Liver (tissue), 10 donors: ENCODE measurements at places on chromosomes 3 and 15.

- DNase-seq = no peak
Observed at GRCh38 chr15:66564136-66565041, 1.4 kb downstream of the LCTL start.

DNA sequence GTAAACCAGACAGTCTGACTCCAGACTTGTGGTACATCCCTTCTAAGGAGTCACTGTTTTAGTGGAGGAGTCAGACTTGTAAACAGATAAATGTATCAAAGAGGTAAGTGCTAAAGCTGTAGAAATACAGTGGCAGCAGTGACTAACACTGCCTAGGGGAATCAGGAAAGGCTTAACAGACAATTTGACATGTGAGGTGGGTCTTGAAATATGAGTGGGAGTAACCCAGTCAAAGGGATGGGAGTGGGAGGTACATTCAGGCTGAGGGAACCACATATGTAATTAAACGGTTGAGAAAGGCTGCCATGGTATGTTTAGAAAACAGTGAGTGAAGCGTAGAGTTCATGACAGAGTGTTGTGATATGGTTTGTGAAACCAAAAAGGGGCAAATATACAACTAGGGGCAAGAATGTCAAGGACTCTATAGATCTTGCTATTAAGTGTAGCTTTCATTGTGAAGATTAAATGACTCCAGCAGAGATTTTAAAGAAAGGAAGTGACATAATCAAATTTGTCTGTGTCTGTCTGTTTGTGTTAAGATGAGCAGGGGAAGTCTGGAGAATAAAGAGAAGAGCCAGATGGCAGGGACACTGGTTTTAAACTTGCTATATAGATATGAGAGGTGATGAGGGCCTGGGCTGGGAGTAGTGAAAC, 11.2 kb upstream of the ALCAM start:
- DNase-seq = no peak

DNA sequence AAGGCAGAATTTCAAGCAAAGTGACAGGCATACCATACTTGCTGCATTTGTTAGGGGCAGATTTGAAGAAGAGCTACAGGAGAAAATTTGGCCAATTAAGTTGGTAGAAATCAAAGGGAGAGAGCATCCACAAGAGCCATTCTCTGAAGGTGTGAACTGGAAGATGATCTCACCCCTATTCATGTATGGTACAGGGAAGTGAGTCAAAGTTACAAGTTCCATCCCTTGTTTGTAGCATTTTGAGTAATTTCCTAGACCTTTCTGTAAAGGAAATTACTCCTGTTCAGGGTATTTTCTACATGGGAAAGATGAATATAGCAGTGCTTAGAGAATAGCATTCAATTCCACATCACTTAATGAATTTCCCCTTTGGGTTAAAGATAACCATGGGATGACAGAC, 28.4 kb downstream of the TTC14 start:
- no peak for DNase-seq

DNA sequence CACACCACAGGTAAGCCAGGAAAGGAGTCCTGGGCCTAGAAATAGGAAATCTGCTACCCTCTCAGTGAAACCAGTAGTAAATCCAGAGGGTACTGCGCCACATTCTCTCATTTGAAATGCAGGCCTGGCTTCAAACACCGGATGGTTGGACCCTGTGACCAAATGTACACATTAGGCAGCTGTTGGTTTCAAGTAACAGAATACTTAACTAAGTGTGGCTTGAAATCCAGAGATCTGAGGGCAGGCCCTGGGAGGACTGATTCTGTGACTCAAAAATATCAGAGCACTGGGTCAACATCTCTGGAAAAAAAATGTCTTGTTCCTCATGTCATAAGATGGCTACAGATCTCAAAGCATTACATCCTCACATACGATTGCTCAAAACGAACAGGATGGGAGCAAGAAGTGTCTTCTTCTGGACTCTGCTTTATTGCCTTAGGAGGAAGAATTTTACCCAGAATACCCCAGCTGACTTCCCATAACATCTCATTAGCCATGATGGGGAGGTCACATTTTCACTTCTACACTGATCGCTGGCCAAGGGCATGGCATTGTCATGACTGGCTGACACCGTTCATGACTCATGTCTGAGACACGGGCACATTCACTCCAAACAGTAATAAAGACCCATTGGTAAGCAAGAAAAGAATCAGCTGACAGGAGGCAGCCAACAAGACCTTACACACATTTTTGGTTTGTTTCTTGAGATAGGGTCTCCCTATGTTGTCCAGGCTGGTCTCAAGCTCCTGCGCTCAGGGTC, 166.0 kb downstream of the ARRDC4 start:
- DNase-seq = no peak

GRCh38 chr3:188656196-188656982, 502.4 kb downstream of the LPP start:
- DNase-seq = no peak

DNA sequence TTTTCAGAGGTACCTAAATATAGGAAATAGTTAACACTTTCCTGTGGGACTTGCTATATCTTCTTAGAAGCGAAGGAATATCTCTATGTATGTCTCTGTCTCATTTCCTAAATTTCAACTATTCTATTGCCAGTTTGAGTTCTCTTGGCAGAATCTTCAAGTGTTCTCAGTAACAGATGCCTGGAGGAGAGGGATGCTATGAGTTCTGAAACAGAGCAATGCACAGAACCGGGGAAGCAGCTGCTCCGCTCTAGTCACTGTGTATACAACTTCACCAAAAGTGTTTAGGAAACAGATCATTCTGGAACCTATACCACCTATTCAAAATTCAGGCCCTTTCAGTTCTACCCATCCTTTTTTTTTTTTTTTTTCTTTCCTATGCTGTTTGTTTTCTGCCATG, 144.6 kb downstream of the RORA start:
- DNase-seq = no peak

GRCh38 chr3:22565393-22565792, 637.7 kb upstream of the UBE2E2 start:
- no peak for DNase-seq

DNA sequence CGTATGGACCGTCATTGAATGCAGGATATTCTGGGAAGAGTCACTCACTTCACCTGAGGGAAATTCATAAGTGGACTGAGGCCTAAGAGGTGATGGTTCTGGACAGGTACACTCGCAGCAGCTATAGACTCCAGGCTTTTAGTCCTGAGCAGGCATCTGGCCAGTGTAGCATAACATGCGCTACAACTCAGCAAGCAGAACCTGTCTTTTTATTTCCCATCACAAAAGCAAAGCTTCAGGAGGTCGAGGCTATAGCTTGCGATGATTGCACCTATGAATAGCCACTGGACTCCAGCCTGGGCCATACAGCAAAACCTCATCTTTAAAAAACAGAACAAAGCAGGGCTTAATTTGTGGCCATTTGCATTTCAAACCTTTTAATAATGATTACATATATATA, 185.8 kb downstream of the KCNH8 start:
- DNase-seq = no peak

- DNase-seq = no peak
Observed at GRCh38 chr3:99549957-99550603, 88.3 kb upstream of the COL8A1 start.

GRCh38 chr3:69868841-69869420, 129.7 kb downstream of the MITF start:
- no peak for DNase-seq

GRCh38 chr3:191470545-191470944, 9.6 kb downstream of the PYDC2 start:
- DNase-seq = no peak

- no peak for DNase-seq
Observed at GRCh38 chr15:89441295-89441812, 55.0 kb downstream of the RHCG start.

DNA sequence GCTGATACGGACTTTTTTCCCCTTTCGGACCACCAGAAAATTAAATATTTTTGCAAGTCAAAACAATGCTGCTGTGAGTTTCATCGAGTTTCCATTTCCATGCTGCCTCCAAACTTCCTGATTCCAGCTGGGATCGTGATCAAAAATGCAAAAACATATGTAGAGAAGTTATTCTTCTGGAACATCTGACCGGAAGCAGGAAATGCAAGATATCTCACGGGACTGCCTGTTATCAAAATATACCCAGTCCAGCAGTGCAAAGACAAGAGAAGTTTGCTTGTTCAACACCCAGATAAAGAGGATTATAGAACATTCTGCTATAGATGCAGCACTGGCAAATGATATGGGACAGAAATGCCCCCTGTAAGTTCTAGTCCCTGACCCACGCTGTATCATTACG, 726.7 kb upstream of the NR2F2 start:
- DNase-seq = no peak

DNA sequence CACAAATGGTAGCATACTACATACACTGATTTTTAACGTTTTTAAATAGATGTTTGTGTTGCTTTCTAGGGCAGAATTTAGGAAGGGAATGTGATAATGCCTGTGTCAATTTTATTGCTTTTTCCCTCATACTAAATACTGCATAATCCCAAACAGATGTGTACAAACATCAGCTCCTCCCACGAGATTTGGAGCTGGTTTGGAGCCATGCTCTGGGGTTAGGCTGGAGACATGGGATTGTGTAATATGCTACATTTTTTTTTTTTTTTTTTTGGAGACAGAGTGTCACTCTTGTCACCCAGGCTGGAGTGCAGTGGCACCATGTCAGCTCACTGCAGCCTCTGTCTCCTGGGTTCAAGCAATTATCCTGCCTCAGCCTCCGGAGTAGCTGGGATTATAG, 80.1 kb downstream of the EBLN2 start:
- DNase-seq = no peak

- DNase-seq = no peak
Observed at GRCh38 chr3:169657351-169658124, 6.0 kb downstream of the MECOM start.

DNA sequence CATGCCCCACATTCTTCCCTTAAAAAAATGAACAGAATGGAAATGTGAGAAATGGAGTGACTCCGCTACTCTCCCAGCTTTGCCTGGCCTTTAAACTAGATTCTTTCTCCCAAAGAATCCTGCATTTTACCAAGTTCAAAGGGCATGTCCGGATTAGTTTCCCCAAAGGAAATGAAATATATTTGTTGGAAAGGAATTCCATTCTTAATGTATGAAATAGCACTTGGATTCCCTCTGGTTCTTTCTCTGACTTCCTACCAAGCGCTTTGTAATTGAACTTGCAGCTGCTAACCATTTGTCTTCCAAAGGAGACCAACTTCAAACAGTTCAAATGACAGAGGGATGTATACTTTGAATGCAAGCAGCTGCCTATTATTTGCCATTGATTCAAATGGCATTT, 18.9 kb downstream of the MAP2K1 start:
- no peak for DNase-seq

- no peak for DNase-seq
Observed at GRCh38 chr3:110788794-110789193, 282.8 kb upstream of the NECTIN3 start.

DNA sequence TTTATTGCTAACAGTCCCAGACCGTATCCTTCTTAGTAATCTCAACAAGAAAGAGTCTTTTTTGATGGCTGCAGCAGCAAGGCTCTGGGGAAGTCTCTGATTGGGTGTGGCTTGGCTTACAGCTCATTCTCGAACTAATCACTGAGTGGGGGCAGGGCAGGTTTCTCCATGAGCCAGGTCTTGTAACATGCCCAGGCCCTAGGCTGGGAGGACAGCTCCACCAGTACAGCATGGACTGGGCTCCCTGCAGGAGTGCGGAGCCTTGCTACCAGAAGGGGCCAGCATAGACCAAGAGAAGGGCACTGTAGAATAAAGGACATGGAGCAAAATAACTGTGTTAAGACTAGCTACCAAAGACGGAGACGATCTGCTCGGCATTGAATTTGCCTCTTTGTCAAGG, 7.2 kb downstream of the CD276 start:
- DNase-seq = no peak

- DNase-seq = no peak
Observed at GRCh38 chr3:182503401-182503800, 289.9 kb upstream of the ATP11B start.

DNA sequence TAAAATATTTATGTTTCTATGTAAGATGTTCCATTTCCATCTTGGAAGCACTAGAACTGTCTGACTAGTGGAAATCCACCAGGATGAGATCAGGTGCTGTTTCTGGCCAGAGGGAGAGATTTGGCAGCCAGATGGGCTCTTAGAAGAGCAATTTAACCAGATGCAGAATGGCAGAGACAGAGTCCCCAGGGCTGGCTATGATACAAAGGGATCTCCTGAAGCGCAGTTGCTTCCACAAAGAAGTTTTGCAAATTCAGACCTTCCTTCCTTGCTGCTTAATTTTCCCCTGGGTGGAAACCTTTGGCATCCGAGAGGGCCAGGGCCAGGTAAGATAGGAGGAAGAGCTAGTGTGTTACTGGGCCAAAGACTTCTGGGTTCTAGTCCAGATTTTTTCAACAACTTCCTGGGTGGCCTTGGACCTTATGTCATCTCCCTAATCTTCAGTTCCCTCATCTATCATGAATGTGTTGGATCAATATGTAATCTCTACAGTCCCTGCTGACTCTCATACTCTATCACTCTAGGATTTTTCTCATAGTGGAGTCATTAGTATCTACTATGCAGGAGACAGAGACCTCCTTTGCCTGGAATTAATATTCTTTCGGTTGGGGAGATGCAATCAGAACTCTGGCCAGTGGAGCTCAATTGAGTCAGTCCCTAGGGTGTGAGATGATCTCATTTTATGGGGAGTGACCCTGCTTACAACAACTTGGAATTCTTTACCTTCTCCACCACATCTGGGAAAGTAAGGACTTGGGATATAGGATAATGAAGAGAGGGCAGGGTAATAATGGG, 41.1 kb upstream of the NDUFB4 start:
- no peak for DNase-seq

DNA sequence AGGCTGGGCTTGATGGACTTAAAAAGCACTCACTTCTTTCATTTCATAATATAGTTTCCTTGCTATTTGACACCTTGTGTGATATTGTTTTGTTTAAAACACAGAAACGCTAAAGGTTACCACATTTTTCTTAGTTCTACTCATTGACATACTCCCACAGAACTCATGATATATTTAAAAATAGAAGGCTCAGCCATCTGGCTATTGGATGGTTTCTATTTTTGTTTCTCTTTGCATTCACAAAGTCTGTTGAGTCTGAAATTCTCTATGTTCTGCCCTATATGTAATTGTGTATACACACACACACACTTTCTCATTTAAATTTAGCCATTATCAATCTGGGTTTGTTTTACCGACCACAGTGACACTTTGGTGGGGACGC, 128.2 kb downstream of the SOX2 start:
- no peak for DNase-seq

- DNase-seq = no peak
Observed at GRCh38 chr15:72113347-72114031, 4.5 kb downstream of the MYO9A start.

GRCh38 chr3:136546720-136547119, 205.5 kb downstream of the STAG1 start:
- no peak for DNase-seq
